Spleen (tissue), 13 donors: ENCODE measurements at places on chromosomes 11 and 22. TPM values are rescaled to one million over a fixed set of nuclear protein-coding genes. Genes with fewer than 3 reads are reported as not detected.

- DNase-seq = no peak
Measured at GRCh38 chr22:45540122-45540521, 37.4 kb downstream of the FBLN1 start.

Gene AKIP1
- 30.3 TPM for total RNA-seq

DNA sequence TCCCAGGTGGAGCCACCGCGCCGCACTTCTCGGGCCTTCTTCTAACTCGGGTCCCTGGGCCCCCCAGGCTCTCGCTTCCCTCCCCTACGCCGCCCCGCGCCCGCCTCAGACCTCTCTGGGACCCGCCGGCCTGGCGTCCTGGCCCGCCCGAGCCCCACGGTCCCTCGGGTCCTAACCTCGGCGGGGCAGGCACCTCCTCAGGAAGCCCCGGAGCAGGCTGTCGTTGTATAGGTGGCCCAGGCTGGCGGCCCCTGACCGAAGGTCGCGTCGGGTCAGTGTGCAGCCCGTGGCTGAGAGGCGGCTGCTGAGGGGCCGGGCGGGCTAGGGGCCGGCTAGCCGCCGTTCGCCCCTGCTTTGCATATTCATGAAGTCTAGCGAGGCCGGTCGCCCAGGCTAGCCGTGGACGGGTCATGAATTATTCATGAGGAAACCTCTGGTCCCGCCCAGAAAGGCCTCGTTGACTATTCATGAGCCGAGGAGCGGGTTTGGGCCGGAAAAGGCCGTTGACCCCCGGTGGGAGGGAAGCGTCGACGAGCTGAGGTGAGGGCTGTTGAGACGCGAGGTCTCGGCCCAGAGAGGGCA is at the start of gene HORMAD2:
Gene HORMAD2, plus strand, starts transcription at position 513 of the 582 bp plus-strand sequence. CDS start 13,489 bp downstream, outside the sequence.
- no peak for DNase-seq

DNA sequence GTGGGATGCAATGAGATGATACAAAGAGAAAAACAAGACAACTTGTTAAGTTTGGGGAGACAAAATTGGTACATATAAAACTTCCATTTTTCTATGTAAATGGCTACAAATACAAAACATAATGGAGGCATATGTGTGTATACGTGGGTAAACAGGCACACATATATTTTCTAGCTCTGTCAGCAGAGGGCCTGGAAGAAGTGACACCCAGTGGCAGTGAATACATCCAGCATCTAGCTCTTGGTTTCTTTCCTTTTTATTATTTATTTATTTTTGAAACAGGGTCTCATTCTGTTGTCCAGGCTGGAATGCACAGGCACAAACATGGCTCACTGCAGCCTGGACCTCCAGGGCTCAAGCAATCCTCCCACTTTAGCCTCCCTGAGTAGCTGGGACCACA is 5.0 kb upstream of the RASL10A start:
- no peak for DNase-seq

Gene SLC22A25
- total RNA-seq = not detected

- DNase-seq = no peak
Measured at GRCh38 chr11:122044086-122044485, 71.9 kb downstream of the BLID start.

Gene BATF2
- 22.9 TPM for total RNA-seq

GRCh38 chr11:75566763-75567279 is 4.8 kb downstream of the SERPINH1 start:
- DNase-seq = no peak
